ENCODE measurements at places on chromosomes 12 and 14.
A peak's percentile ranks its signal among the peaks of the same experiment; 100 is the strongest.

GRCh38 chr12:89706986-89707702 is 1.5 kb downstream of the ATP2B1 start:
- DNase-seq: peak; percentile 11

DNA sequence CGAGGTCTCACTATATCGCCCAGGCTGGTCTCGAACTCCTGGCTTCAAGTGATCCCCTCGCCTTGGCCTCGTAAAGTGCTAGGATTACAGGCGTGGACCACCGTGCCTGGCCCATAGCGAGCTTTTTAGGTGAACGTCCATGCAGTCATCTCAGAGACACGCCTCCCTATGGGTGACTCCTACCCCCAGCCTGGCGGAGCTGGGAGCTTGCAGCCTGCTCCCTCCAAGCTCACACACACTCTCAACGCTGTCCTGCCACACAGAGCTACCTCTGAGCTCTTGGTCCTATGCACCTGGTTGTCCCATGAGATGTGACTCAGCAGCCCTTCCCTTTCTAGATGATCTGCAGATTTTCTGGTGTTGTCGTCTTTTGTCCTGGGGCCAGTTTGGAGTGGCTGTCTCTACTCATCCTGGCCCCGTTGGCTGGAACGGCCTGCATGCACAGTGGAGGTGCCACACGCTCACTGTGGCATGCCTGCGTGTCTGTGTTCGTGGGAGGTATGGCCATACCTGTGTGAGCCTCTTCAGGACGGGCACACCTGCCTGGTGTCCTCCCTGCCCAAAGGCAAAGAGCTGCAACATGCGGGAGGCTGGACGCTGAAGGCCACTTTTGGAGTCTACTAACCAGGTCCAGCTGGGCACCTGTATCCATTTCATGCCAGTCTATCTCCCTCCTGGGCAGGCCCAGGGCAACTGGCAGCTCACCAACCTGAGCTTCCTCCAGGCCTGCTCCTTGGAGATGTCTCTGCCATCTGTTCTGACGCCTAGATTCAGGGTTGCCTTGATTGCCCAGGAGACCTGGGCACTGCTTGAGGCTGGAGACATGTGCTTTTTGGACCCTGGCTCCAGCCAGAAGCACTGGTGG is 18.1 kb downstream of the CABP1 start:
- no peak for DNase-seq

GRCh38 chr14:105314287-105315200 is at the start of gene PACS2:
Gene PACS2 (plus strand): TSS chr14:105314748. CDS start chr14:105314919, 171 bp downstream.
- DNase-seq: peak; percentile 91

DNA sequence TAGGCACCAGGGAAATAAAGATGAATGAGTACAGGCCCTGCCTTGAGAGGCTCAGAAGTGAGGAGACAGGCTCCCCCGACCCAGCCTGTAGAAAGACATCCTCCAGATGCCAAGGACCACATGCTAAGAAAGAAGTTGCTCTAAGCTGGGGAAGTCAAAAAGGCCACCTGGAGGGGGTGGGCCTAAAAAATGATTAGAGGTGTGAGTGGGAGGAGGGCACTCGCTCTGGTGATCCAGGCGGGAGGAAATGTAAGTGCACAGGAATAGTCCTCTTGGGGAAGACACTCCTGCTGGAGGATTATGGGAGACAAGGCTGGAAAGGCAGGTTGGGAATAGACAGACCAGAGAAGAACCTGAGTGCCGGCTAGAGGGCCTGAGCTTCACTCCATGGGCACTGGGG is 32.2 kb downstream of the SMUG1 start:
- no peak for DNase-seq

DNA sequence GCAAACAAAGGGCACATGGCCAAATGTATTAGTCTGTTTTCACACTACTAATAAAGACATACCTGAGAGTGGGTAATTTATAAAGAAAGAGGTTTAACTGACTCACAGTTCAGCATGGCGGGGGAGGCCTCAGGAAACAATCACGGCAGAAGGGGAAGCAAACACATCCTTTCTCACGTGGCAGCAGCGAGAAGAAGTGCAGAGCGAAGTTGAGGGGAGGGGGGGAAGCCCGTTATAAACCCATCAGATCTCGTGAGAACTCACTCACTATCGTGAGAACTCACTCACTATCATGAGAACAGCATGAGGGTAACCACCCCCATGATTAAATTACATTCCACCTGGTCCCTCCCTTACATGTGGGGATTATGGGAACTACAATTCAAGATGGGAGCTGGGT is 66.1 kb downstream of the ST8SIA1 start:
- no peak for DNase-seq

GRCh38 chr14:72420749-72421474 is 473.0 kb downstream of the DPF3 start:
- peak; percentile 37 for DNase-seq

- no peak for DNase-seq
Observed at GRCh38 chr12:128286970-128287369, 20.0 kb downstream of the TMEM132C start.

DNA sequence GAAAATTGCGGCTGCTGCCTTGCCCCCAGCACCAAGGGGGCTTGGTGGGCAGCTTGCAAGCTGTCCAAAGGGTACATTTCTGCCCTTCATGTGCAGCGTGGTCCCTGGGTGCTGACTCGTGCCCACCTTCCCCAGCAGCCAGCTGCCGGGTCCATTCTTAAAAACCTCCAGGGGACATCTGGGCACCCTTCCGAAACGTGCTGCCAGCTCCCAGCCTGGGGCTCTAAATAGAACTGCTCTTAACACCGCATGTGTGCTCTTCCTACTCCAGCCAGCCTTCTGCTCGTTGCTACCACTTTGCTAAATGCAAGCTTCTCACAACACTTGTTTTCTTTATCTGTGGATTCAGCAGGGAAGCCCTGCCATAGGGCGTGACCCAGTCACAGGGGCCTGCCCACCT is 66.0 kb downstream of the RIMBP2 start:
- DNase-seq: no peak

- peak; percentile 4 for DNase-seq
Observed at GRCh38 chr12:29519585-29520182, 22.2 kb upstream of the OVCH1 start.

- peak; percentile 40 for DNase-seq
Observed at GRCh38 chr12:123363740-123364531, 711 bp downstream of the SBNO1 start.

DNA sequence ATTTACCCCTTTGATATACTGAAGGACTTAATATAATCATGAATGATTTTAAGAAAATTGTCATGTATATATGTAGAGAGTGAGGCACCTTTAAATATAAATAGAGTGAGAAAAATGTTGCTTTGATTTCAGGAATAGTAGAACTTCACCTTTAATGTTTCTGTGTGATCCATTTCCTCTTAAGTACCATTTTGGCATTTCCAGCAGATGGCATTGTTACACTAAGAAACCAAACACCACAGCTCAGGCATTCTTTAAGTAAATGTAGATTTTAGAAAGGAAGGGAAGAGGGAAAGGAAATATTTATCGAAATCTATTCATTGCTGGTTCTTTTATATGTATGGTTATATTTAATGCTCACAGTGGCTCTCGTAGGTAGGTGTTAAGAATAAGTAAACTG is 556.7 kb upstream of the FBXO33 start:
- DNase-seq: peak; percentile 69

- peak; percentile 69 for DNase-seq
Observed at GRCh38 chr14:60482743-60483142, 3.1 kb downstream of the C14orf39 start.

- DNase-seq: no peak
Observed at GRCh38 chr14:20356422-20356821, 13.0 kb downstream of the PARP2 start.

DNA sequence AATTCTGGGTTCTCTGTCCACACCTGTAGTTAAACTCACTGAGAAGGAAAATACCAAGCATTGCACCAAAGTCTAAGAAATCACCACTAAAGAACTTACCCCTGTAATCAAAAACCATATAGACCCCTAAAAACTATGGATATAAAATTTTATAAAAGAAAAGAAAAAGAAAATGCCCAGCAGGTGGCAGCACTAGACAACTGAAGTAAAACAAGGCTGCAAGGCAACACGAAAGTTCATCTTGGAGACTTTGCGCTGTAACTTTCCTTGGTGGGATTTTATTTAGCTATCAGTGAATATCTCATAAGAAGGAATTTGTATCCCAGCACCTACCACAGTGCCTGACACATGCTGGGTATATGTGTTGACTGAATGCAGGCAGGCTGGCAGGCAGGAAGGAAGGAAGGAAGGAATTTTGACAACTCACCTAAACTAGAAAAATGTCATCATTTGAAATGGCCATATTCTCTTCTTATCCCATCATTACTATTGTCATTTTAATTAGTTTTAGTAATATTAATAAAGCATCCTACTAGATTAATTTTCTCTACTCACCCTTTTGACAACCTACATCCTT is 68.2 kb upstream of the ETV6 start:
- peak; percentile 71 for DNase-seq
